ENCODE measurements at places on chromosomes 2 and 18. TPM values are rescaled to one million over a fixed set of nuclear protein-coding genes. Genes with fewer than 3 reads are reported as not detected.

LBH gene
- total RNA-seq = 105 TPM

DNA sequence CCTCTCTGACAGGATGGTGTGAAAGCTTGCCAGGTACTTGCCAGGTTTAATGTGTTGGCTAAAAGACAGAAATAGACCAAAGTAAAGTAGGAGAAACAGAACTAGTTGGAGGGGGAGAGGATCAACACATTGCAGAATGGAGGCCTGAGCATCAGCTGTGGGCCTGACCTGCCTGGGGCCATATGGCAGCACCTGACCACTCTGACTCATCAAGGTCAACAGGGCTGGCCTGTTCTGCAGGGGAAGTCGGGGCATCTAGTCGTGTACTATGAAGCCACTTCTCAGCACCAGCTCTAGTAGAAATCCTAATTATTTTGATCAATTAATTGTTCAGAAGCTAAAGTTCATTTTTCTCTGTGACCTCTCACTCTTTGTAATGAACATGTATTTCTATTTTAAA lies 35.8 kb upstream of the NOSTRIN start:
- no peak for DNase-seq

GRCh38 chr2:192035731-192036442 lies 158.8 kb downstream of the TMEFF2 start:
- DNase-seq = no peak

GRCh38 chr2:23497063-23497462 lies 112.1 kb downstream of the KLHL29 start:
- DNase-seq = peak; percentile 63

DNA sequence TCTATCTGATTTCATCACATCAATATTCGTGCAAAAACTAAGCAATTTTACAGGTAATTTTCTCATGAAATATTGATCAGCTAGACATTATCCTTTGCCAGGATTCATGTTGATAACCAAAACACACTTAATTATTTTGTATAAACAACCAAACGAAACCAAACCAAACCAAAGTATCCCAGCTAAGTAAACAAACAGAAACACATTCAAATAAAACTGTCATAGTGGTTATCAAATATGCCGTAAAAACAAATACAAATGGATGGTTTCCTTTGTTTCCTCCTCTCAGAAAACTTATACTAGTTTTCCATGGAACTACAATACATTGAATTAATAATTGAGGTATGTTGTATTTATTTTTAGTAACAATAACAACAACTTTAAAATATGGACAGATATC lies 777.4 kb downstream of the DSC3 start:
- DNase-seq = no peak

GRCh38 chr2:19982268-19982667 lies 7.6 kb downstream of the WDR35 start:
- DNase-seq = no peak

GRCh38 chr18:55124078-55124763 lies 165.0 kb upstream of the CCDC68 start:
- no peak for DNase-seq

DNA sequence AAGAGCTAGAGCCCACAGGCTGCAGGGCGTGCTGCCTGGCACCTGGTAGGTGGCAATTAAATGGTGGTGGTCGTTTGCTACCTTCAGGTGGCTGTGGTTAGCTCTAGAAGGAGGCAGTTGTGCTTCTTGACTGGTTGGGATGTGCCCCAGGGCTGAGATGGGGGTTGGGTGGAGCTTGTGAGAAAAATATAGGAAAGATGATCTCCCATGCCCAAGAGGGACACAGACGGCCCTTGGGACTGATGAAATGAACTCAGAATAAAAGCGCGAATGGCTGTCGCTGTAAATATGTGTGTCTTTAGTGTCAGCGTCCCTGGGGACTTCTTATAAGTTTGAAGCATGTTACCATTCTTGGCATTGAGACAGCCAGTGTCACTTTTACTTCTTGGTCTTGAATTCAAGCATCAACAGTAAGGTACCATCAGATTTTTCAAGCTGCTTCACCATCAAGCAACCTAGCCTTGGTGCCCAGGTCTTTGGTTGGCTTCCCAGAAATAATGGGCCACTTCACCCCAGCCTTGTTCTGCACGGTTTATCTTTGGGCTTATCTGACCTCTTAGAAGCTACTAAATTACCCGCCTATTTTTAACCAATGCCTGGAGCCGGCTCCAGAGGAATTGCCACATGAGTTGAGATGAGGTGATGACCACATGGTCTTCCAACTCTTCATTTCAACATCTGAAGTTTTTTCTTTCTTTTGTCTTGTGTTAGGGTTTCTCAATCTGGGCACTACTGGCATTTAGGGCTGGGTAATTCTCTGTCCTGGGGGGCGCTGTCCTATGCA lies 11.9 kb downstream of the LRRFIP1 start:
- DNase-seq = no peak

GRCh38 chr18:59150236-59150635 lies 10.6 kb downstream of the SEC11C start:
- DNase-seq = no peak

KCNJ13 gene
- not detected for total RNA-seq

GRCh38 chr18:33844232-33844631 lies 266.2 kb downstream of the ASXL3 start:
- no peak for DNase-seq

PLEK gene
- total RNA-seq = 9.5 TPM

- no peak for DNase-seq
These were observed 36.0 kb upstream of the ASAP2 start for GRCh38 chr2:9170458-9171130.

DNA sequence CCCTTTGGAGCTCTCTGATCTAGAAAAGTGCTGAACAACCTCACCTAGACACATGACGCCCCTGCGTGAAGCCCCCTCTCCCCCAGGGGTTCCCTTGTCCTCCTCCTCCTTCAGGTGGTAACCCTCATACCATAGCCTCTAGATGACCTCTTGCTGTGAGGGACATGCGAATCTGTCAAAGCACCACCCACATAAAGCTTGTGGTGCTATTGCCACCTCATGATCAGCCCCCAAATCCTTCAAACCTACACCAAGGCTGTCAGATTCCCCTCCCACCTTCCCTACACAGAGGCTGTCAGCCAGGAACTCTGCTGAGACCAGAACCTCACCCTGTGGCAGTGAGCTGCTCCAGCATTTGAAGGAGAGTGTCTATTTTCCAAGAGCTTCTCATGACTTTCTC lies 43.1 kb upstream of the TEX51 start:
- DNase-seq = no peak

DNA sequence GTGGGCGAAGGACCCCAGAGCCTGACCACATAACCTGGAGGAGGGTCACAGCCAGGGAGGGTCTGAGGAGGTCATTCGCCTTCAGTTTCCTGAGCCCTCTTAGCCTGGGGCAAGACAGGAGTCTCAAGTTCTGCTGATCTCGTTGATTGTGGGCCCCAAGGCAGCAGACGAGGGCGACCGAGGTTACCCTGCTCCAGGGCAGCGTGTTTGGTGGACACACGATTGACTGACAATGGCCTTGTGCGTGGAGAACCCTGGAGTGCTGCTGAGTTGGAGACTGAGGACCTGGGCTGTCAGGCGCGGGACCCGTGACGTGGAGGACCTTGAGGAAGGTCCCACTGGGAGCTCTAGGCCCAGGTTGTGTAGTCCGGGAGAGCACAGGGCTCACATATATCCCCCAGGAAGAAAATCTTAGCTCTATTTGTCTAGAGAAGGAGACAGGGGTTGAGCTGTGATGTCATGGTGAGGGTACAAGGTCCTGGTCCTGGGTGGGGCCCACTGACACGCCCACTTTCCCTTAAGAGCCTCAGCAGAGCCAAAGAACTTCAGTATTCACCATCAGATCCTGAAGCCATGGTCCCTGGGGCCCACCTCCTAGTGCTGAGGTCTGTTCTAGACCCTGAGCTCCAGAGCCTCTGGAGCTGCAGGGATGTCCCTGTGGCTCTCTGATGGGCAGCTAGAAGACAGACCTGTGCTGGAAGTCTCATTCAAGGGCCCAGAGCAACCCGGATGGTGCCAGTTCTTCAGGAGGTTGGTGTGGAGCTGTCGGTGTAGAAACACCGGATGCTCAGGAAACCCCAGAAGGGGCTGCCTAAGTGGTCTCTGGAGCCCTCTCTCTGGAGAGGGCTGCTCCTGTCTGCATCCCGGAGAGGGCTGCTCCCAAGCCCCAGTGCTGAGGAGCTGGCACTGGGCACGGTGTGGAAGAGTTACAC lies 53.1 kb downstream of the DYSF start:
- DNase-seq = no peak

- DNase-seq = peak; percentile 45
These were observed 12.4 kb downstream of the ASB1 start for GRCh38 chr2:238438856-238439849.

GRCh38 chr2:239813261-239814115 lies 211.7 kb downstream of the NDUFA10 start:
- DNase-seq = no peak

DNA sequence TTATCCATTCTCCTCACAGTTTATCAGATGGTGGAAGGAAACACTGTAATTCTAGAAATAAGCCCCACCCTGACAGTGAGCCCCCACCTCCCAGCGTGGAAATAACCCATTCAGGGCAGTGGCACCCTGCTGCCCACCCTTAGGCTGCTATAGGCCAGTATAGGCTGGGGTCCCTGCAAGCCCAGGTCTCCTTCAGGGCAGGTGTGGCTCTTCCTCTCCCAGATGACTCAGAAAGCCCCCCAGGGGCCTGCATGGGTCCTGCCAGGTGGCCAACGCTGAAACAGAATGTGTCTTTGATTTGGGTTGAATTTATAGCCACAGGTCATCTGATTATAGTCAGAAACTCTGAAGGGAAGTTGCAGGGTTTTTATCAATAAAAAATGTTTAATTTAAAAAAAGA lies 136.4 kb downstream of the SH3RF3 start:
- no peak for DNase-seq

LYPD6B gene
- 0.20 TPM for total RNA-seq

- no peak for DNase-seq
These were observed 24.3 kb downstream of the ERMN start for GRCh38 chr2:157301307-157301706.

GRCh38 chr2:63486861-63487290 lies 101.4 kb downstream of the WDPCP start:
- no peak for DNase-seq

- no peak for DNase-seq
These were observed 1092.3 kb downstream of the BCL11A start for GRCh38 chr2:59461127-59461526.

DNA sequence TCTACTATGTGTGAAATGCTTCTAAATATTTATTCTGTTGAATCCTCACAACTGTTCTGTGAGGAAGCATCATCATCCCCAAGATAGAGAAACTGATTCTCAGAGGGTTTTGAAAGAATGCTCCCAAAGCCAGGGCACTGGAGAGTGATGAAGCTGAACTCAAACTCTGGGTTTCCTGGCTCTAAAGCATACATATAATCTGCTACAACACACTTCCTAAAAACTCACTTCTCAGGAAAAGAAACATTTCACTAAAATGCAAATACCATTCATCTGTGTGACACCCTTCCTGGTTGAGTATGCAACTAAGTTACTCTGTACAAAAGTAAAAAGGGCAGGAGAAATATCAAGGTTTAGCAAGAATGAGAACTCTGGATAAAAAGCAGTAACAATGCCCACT lies 58.6 kb downstream of the GRB14 start:
- DNase-seq = no peak

- no peak for DNase-seq
These were observed 551.1 kb downstream of the ZEB2 start for GRCh38 chr2:143968860-143969259.

DNA sequence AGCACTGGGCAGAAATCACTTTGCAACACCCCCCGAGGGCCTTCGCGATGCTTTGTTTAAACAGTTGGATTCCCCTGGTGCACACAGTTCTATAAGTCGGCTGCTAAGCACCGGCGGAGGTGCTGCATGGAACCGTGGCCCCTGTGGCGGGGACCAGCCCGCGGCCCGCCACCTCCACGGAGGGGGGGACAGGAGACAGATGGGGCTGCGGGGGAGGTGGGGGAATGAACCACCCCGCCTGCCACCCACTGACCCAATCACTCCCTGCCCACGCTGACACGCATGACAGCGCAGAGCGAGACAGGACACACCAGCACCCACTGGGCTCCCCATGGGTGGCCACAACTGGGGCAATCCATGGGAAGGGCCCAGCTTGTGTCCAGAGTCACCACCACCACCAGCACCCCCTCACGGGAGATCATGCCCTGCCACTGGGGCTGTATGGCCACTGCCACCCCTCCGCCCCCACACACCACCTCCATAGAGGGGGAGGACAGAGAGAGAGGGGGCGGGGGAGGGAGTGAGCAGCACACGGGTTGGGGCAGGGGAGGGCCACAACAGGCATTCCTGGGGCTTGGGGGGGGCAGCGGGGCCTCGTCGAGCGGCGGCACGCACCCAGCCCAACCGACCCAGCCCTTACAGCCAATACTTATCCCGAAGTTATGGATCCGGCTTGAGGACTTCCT lies 118.3 kb upstream of the ANKRD30BL start:
- no peak for DNase-seq

- no peak for DNase-seq
These were observed 18.7 kb upstream of the DHRS9 start for GRCh38 chr2:169050476-169051240.

TTC21B gene
- 16.5 TPM for total RNA-seq

DPP10 gene
- not detected for total RNA-seq

GRCh38 chr2:108547606-108548005 lies 13.3 kb downstream of the LIMS1 start:
- no peak for DNase-seq

- no peak for DNase-seq
These were observed 11.9 kb downstream of the CLK1 start for GRCh38 chr2:200852605-200853004.

DNA sequence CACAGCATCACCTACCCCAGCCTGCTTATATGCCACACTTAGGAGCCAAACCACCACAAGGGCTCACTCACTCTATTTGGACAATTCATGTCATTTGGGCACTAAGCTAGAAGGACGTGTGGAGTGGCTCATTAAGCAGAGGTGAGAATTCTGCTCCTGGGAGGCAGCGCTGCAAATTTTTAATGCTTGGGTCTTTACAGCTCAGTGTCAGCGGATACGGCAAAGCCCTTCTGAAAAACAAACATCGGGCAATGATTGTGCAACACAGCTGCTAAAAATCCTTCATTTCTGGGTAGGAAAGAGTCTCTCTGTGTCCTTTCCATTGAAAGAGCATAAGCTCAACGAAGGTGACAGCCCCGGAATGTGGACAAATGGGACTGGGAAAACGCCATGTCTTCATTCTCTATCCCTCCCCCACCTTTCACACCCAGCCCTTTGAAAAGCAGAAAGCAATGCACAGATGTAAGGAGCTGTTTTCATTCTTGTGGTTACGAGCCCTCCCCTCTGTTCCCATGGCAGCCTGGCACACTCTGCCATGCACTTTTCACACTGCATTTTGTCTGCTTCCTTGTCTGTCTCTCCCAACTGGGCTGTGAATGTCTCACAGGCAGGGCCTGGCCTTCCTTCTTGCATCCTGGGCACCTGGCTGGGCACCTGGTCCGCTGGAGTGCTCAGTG lies 16.0 kb downstream of the TMEM177 start:
- no peak for DNase-seq

GRCh38 chr18:63882333-63883141 lies 5.0 kb upstream of the SERPINB2 start:
- DNase-seq = no peak

ING5 gene
- total RNA-seq = 26.4 TPM

Measured in activated CD4-positive, alpha-beta memory T cell treated with anti-CD3 and anti-CD28 coated beads, Interleukin-2, amount 10 ng/mL, durations not matched to agents 7 days and 5 days (primary cell).